NCI-H524 treated with DMSO at 0.1 percent for 48 hours (cell line): ENCODE measurements at places on chromosomes 2 and 18.

GRCh38 chr2:8133913-8134472, 547.9 kb upstream of the ID2 start:
- DNase-seq: no peak

DNA sequence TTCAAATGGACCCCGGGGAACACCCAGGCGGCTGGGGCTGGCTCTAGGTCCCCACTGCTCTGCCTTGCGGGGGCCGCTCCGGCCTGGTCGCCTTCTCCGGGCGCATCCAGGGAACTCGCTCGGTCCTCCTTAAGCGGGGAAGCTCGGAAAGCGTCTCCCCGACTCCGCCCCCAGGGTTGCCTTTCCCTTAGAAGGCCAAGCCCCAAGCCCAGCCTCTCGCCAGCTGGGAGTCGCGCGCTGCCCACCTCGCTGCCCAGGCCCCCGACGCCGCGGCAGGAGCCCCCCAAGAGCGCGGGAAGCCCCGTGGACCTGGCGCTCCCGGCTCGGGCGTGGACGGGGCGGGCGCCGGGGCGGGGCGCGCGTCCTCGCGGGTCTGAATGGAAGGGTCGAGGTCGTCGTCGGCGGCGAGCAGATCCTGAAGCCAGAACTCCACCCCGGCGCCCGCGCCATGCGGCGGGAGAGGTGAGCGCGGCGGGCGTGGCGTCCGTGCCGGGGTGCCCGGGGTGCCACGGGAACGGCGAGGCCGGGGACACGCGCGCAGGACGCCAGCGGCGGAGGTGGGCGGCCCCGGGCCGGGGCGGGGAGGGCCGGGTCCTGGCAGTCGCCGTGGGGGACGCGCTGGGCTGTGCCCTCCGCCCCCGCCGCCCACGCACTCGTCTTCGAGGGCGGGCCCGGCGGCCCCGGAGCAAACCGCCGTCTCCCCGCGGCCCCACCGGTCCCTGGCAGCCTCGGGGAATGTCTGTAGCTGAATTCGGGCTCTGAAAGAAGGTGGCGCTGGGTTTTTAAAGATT, at the start of gene BOK:
Gene BOK (plus strand): TSS at position 214 of the 791 bp plus-strand sequence. CDS start 739 bp downstream, outside the sequence.
- no peak for DNase-seq

DNA sequence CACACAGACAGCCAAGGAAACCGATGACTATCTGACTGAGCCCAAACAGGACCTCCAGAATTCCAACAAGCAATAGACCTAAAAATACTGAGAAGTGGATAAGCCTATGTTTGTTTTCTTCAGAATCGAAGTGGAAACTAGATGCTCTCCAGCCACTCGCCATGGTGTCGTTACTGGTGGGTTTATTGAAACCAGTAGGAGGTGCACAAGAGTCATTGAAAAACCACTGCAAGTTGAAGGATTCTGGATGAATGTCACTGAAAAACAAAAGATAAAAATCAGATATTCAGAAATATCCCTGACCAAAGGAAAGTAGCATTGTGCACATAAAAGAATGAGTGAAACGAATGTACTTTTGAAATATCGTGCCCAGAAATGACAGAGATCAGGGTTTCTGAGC, 15.3 kb downstream of the TM4SF20 start:
- no peak for DNase-seq

GRCh38 chr2:30695749-30696148, 111.5 kb downstream of the CAPN13 start:
- no peak for DNase-seq

GRCh38 chr2:172698041-172698863, 37.4 kb upstream of the RAPGEF4 start:
- no peak for DNase-seq

- no peak for DNase-seq
These were observed 8.9 kb downstream of the MAPRE2 start for GRCh38 chr18:35050028-35050546.

- DNase-seq: no peak
These were observed 2.9 kb downstream of the MXD1 start for GRCh38 chr2:69917852-69918251.

GRCh38 chr2:43278564-43279220, 52.3 kb upstream of the ZFP36L2 start:
- no peak for DNase-seq

GRCh38 chr2:35891528-35891927, 464.1 kb upstream of the CRIM1 start:
- no peak for DNase-seq

DNA sequence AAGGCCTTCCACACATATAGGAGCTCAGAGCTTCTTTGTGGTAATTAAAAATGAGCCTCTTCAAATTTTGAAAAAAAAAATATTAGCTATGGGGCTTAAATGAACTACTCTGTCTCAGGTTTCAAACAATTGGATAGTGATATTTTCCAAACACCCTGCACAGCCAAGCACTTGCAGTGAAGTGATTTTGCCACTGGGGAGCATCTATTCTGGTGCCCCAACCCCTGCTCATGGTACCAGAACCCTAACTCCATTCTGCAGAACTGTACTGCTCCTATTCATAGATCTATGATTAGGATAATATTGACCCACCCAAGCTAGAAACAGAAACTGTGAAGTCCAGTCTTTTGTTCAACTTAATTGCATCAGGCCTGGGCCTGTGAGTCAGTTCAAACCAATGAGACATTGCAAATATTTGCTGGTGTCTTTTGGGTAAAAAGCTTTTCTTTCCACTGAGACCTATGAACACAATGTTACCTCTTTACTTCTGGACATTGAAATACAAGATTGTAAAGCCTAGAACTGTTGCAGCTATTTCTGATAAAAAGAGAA, 324.0 kb downstream of the GALNT13 start:
- no peak for DNase-seq

GRCh38 chr18:67359873-67360838, 156.4 kb downstream of the DSEL start:
- no peak for DNase-seq

- DNase-seq: no peak
These were observed 21.7 kb upstream of the CDH2 start for GRCh38 chr18:28198620-28199019.

GRCh38 chr2:223860809-223861738, 23.7 kb upstream of the AP1S3 start:
- DNase-seq: no peak

GRCh38 chr2:170140561-170140960, 37.4 kb upstream of the MYO3B start:
- DNase-seq: no peak

DNA sequence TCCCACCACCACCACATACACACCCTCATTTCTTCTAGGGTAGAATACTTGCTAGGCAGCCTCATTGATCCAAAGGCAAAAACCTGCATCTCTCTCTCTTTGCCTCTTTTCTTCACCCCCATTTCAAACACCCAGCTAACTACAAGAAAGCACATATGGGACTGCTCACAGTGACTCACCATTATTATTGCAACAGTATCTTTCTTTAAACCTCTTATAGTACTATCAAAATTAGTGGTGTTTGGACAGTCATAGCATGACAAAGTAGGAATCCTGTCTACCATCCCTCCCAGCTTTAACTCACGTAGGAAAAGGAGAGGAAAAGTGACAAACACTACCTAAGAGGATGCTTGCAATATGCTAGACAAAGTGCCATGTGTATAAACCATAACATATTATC, 422.5 kb upstream of the CRIM1 start:
- no peak for DNase-seq

- no peak for DNase-seq
These were observed 62.2 kb downstream of the ARMC9 start for GRCh38 chr2:231260442-231261208.

GRCh38 chr2:39304729-39305128, 61.0 kb upstream of the CDKL4 start:
- no peak for DNase-seq

DNA sequence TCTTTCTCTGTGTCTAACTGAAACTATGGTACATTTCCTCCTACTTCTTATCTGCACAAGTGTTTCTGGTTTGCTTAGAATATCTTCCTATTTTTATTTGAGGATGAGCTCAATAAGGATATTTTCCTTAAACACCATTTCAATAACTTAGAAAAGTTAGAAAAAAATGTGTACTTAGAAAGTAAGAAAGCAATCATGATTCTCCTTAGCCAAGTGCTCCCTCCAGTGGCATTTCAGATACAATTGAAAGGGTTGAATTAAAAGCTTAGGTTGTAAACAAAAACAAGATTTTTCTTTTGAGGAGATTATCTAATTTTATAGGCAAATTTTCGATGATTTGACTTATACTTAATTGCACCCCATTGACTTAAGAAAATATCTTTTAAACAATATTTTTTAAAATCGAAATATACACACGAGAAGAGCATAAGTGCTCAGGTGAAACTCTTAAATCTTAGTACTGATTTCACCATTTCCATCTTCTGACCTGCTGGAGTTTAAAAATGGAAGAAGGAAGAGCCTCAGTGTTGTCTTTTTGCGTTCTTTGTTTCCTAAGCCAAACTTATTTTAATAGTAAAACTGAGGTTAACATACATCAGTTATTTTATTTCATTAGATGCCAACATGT, 26.9 kb downstream of the C18orf63 start:
- DNase-seq: no peak

DNA sequence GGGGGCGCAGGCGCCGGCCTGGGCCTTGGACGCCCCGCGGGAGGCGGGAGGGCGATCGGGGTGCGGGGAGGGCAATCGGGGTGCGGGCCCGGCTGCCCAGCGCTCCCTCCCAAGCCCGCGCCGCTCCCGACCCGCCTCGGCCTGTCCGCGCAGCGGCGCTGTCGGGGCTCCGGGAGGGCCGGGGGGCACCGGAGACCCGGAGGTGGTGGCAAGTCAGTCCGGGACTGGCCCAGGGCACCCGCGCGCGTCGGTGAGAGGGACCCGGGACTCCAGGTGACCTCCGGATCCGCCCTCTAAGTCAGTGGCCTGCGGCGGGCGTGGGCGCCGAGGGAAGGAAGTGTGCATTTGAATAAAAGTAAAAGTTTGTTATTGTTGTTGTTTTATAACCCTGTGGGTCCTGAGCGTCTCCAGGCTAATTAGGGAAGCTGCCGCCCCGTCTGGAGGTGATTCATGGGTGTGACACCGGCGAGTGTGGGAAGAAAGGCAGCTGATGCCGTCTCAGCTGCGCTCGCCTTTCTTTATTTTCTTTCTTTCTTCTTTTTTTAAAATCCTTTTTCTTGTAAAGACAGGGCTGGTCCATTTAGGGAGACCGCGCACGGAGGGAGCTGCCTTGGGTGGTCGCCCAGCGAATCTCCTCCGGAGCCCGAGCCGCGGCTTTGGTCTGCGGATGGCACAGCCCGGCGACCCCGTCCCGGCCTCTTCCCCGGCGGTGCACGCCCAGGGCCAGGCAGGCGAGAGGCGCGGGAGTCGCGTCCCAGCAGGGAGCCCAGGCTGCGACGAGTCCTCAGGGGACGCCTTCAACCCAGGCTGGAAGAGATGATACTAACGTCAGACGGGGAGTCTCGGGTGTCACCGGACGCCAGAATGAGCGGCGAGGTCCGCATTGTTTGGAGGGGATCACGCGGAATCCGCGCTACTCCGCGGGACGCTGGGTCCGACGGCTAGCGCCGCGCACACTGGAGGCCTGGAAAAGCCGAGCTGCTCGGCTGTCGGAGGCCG, 627 bp upstream of the CRACDL start:
- no peak for DNase-seq

DNA sequence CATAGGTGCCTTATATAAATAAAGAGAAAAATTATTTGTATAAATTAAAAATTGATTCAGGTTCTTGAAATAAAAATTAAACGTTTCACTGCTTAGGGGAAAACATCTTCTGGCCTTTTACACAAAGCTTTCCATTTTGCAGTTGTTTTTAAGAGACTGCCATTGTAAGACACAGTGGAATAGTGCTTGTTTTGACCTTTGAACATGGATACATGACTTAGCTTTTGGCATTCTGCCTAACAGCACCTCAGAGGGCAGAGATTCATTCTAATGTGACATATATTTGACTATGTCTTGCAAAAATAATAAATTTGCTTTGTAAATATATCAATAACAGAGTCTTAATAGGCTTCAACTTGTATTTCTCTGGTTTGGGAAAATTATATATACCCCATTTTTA, 142.1 kb downstream of the SLC4A10 start:
- no peak for DNase-seq

GRCh38 chr2:215437614-215438013, 1.7 kb upstream of the FN1 start:
- DNase-seq: no peak

GRCh38 chr2:186445506-186445905, 40.6 kb upstream of the ZC3H15 start:
- DNase-seq: no peak

DNA sequence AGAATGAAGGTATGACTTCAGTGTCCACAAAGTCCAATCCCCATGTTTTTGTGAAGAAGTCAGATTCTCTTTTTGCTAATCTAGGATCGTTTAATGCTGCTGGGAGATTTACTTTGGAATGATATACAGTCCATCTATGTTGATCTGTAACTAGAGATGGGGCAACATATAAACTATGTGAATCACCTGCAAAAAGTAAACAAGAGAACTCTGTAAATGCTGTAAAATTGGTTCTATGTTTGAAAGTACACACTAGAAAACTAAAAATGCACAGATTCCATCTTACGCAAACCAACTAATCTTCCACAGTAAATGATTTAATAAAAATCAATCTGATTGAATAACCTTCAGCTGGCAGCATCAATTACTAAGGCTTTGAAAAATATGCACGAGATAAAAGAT, 37.5 kb downstream of the VPS54 start:
- no peak for DNase-seq

DNA sequence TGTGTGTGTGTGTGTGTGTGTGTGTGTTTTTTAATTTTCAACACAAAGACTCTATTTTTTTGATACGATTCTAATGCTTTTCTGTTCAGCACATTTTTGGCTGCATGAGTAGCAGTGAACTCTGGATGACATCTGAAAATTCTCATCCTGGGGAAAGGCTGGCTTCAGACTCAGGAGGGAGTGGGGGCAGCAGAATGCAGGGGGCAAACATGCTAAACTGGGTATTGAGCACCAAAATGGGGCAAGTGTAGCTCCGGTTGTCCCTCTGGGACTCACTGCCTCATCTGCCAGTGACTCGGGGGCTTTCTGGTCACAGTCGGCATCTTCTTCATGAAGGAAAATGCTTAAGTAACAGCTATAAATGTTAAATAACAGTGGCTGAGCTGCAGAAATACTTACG, 116.8 kb upstream of the PID1 start:
- DNase-seq: no peak

- no peak for DNase-seq
These were observed 57.3 kb downstream of the CCDC74A start for GRCh38 chr2:131584940-131585339.

DNA sequence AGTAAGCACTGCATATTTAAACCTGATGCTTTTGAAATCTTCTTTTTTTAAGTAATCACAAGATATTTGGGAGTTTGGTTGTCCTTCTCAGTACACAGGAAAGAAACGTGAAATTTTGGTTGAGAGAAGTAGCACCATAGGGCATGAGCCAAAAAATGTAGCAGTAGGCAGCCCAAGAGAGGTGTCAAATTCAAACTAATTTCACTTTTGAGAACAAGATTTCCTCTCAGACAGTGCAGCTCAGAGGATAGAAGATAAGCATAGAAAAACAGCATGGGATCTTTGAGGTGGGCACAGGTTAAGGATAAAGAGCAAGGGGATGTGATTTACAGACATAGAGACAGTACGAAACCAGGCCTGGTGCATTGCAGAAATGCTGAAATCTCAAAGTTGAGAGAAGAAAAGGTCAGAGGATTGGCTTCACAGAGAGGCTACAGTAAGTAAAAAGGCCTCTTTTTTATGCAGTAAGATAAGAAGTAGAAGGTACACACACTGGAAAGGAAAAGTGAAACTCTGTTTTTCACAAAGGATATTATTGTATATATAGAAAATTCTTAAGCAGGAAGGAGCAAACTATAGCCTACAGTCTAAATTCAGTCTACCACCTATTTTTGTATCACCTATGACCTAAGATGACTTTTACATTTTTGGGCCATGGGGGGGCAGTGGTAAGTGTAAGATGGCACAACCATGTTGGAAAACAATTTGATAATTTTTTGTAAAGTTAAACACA, 89.8 kb downstream of the PKP4 start:
- DNase-seq: no peak

GRCh38 chr2:143717536-143718168, 588.4 kb downstream of the ARHGAP15 start:
- no peak for DNase-seq
